Activated T-helper 2 cell treated with anti-CD3 and anti-CD28 coated beads, Interferon-gamma antibody, Interleukin-2, Interleukin-4, amounts not matched to agents 10 μg/mL and 5 μg/mL and 100 μg/mL, durations not matched to agents 14 hours and 24 hours and 36 hours (primary cell): ENCODE measurements at places on chromosomes 7 and 10. TPM values are rescaled to one million over a fixed set of nuclear protein-coding genes. Genes with fewer than 3 reads are reported as not detected.

Gene PAPOLB
- total RNA-seq, result not detected in 2 replicates

Gene SPAM1
- not detected in 2 replicates for total RNA-seq

Gene GATA3
- total RNA-seq, result 281 and 293 TPM in 2 replicates

Gene CALML5
- total RNA-seq, result not detected in 2 replicates

Gene IPMK
- 7.5 and 7.7 TPM in 2 replicates for total RNA-seq

Gene PDK4
- not detected in 2 replicates for total RNA-seq

Gene HUS1
- 33.8 and 36.6 TPM in 2 replicates for total RNA-seq

Gene ANKRD22
- total RNA-seq, result not detected in 2 replicates

Gene MYL10
- total RNA-seq, result not detected in 2 replicates

Gene BTRC
- total RNA-seq, result 18.2 and 21.0 TPM in 2 replicates

Gene DPYSL4
- 16.5 and 17.9 TPM in 2 replicates for total RNA-seq

Gene EDRF1
- 40.3 and 40.7 TPM in 2 replicates for total RNA-seq

Gene STOX1
- 0.82 and 0.85 TPM in 2 replicates for total RNA-seq

Gene FAM25A
- not detected in 2 replicates for total RNA-seq

Gene MYH16
- total RNA-seq, result not detected in 2 replicates

Gene LIPF
- total RNA-seq, result not detected in 2 replicates

Gene AQP1
- not detected in 2 replicates for total RNA-seq

Gene PURB
- 32.9 and 33.9 TPM in 2 replicates for total RNA-seq

Gene ABCC2
- 0.87 and 1.1 TPM in 2 replicates for total RNA-seq

Gene RAMP3
- total RNA-seq, result 0.14 TPM in 2 replicates

Gene C10orf105
- total RNA-seq, result 0.11 and 0.18 TPM in 2 replicates

Gene PVRIG
- total RNA-seq, result 18.7 and 21.7 TPM in 2 replicates

Gene CCNY
- 60.4 and 67.1 TPM in 2 replicates for total RNA-seq

Gene IL15RA
- total RNA-seq, result 19.2 and 19.8 TPM in 2 replicates

Gene CEP55
- 72.6 and 76.1 TPM in 2 replicates for total RNA-seq

Gene SPDYE8
- total RNA-seq, result not detected in 2 replicates

Gene TEX36
- total RNA-seq, result not detected in 2 replicates

Gene MCM10
- total RNA-seq, result 73.3 and 78.5 TPM in 2 replicates

Gene NODAL
- total RNA-seq, result not detected in 2 replicates

Gene PDE1C
- total RNA-seq, result not detected in 2 replicates

Gene ACTL6B
- total RNA-seq, result not detected in 2 replicates

Gene KIN
- 9.8 and 12.0 TPM in 2 replicates for total RNA-seq
